ENCODE measurements at places on chromosomes 1 and 21.
A peak's percentile ranks its signal among the peaks of the same experiment; 100 is the strongest.

DNA sequence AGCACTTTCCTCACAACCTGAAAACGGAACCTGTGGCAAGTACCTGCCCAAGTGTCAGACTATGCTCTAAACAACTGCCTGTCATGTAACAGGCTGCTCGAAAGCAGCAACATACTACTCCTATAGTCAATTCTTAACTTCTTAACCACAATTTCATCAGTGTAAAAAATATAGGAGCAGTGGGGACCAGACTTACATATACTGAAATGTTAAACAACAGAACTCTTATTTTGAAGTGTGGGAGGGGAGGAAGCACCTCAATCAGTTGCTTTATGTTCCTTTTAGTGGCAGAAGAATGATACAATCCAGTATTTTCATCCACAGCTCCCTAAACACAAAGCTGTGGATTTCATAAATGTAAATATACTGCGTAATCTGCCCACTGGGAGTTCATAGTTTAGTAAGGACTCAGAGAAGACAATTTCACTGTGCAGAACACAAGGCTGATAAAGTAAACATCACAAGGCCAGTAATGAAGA, 44.2 kb downstream of the WLS start:
- DNase-seq: no peak

DNA sequence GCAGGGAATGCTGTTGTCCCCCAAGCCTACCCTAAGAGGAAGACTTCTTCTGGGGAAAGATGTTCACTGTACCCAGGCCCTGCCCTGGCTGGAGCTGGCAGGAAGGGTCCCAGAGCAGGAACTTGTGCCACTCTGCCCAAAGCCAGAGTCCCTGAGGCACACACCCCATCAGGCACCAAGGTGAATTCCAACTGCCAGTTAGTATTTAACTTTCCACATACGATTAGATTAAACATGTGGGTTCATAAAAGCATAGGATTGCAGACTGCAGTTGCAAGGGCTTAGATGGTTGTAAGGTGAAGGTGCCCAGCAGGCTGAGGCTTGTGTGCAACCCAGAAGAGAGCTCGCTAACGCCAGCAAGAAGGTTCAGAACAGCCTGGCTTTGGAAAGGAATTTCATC, at the start of gene KCNE2:
Gene KCNE2 (plus strand): TSS at position 274 of the 400 bp plus-strand sequence. CDS start 6,473 bp downstream, outside the sequence.
- no peak for DNase-seq

DNA sequence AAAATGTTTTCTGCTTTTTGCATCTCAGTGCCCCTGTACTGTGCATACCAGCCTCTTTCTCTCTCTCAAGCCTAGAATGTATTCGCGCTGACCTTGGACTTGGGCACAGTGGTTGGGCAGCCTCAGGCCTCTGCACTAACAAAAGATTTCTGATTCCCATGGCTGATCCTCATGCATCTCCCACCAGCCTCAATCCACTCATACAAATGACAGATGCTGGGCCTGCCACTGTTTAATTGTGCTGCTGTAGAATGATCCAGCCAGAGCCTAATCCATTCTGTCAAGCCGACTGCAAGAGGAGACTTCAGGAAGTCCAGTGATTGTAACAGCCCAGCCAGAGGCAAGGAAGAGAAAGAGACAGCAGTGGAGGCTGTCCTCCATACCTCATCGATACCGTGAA, 180.8 kb downstream of the ASTN1 start:
- DNase-seq: no peak

DNA sequence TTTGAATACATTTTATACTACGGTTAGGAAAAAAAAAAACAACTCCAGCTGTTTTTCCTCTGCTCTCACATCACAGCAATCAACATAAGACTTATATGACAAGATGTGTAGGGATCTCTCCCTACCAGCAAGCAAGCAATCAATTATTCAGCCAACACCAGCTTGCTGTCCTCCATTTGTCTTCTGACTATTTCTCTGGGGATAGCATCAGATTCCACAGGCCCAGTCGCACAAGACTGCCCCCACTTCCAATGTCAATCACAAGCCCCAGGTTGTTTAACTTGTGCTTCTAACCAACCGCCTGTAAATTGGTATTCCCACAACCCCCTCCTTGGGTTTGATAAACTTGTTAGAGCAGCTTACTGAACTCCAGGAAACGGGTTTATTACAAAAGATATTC, 873.1 kb upstream of the TMPRSS15 start:
- no peak for DNase-seq

- peak; percentile 31 for DNase-seq
These were observed 66.0 kb downstream of the COL18A1 start for GRCh38 chr21:45470773-45471524.

- no peak for DNase-seq
These were observed 14.4 kb upstream of the ERVH48-1 start for GRCh38 chr21:42939582-42940413.

GRCh38 chr1:178819123-178819522, 51.8 kb downstream of the ANGPTL1 start:
- no peak for DNase-seq

DNA sequence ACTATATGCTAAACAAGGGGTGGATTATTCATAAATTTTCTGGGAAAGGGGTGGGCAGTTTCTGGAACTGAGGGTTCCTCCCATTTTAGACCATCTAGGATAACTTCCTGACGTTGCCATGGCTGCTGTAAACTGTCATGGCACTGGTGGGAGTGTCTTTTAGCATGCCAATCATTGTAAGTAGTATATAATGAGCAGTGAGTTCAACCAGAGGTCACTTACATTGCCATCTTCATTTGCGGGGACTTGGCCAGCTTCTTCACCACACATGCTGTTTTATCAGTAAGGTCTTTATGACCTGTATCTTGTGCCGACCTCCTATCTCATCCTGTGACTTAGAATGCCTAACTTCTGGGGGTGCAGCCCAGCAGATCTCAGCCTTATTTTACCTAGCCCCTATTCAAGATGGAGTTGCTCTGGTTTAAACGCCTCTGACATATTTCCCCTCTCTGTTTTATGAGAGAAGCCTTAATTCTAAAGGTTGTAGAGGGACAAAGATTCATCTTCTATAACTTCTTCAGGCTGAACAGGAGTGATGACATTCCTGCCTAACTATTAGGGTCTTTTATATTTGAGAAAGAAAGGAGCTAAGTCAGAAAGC, 60.4 kb downstream of the DIP2A start:
- DNase-seq: no peak

- DNase-seq: no peak
These were observed 99.6 kb downstream of the ZZZ3 start for GRCh38 chr1:77582905-77583304.

Data from CD4-positive, alpha-beta T cell treated with Interleukin-1 beta for 1 hour (primary cell).